Effector memory CD8-positive, alpha-beta T cell (primary cell): ENCODE measurements at places on chromosomes 12 and 14.

- DNase-seq = no peak
Measured at GRCh38 chr12:91142221-91142631, 30.9 kb upstream of the LUM start.

DNA sequence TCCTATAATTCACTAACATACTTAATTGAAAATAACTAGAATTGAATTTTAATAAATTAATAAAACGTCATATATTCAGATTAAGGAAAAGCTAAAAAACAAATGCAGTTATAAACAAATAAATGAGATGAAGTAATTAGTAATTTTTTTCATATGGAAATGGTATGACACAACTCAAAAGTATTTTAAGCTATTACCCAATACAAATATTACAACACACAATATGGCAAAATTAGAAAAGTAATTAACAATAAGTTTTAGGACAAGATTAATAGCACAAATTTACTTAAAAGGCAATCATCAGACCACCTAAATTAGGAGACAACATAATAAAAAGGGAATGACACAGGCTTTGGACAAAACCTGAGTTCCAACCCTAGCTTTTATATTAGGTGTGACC is 81.7 kb downstream of the EEA1 start:
- no peak for DNase-seq

GRCh38 chr12:91377436-91377835 is 194.8 kb upstream of the DCN start:
- DNase-seq = no peak

DNA sequence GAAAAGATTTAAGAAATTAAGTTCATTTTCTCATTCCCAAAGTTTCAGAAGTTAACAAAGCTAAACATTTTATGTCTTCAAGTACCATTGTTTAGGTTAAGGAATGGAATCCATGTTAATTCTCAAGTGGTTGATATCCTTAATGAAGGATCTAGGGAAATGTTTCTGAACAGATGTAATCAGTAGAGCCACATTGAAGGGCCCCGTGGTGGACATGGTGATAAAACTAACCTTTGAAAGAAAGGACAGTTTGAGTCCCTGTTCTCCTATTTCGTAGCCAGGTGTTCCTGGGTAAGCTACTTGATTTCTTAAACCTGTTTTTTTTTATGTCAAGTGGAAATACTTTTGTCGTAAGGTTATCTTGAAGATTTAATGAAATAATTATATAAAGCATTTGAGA is 4.6 kb downstream of the PPM1A start:
- no peak for DNase-seq

DNA sequence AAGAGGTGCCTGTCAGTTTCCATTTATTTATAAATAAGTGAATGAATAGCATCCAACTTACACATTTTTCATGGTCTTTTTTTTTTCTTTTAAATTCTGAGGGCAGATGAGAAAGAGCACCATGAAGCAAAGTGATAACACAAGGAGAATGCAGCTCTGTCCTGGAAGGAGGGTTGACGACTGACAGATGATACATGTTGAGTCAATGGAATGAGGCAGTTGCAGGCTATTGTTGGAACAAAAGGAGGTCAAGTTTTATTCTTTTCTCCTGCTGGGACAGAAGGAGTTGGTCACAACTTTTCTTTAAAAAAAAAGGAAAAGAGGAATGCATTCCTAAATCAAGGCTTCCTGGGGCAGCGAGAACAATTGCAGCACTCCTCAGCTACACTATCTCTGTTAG is 119.9 kb upstream of the PLEKHG7 start:
- no peak for DNase-seq

DNA sequence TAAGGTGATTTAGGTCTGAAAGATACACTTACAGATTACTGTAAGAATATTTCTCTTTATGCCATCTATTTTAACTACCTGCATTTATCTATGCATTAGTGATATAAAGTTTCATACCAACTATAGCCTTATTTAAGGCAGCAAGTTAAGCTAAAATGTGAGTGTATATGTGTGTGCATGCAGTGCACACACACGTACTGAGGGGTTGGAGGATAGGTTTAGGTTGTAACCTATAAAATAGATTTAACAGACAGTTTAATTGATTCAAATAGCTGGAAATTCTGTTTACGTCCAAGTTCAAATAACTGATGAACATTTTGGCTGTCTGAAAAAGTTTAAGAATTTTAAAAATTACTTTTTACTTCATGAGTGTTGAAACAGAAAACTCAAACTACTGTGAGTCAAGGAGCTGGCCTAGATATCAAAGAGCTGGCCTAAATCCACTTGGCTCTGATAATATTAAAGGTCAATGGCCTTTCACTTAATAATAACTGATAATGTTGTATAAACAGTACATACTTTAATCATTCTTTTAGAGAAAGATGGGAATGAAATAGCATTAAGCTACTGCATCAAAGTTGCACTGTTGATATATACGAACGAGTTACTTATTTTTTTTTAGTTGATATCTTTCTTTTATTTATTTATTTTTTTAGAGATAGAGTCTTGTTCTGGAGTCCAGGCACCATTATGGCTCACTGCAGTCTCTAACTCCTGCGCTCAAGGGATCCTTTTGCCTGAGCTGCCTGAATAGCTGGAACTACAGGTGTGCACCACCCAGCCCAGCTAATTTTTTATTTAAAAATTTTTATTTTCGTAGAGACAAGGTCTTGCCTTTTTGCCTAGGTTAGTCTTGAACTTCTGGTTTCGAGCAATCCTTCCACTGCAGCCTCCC is 13.8 kb upstream of the KCNJ8 start:
- no peak for DNase-seq

- DNase-seq = no peak
Measured at GRCh38 chr12:51009056-51009440, 17.1 kb downstream of the SLC11A2 start.

GRCh38 chr14:52338051-52338681 is 24.1 kb downstream of the PTGER2 start:
- no peak for DNase-seq

GRCh38 chr12:86154620-86155019 is 101.6 kb downstream of the MGAT4C start:
- no peak for DNase-seq

DNA sequence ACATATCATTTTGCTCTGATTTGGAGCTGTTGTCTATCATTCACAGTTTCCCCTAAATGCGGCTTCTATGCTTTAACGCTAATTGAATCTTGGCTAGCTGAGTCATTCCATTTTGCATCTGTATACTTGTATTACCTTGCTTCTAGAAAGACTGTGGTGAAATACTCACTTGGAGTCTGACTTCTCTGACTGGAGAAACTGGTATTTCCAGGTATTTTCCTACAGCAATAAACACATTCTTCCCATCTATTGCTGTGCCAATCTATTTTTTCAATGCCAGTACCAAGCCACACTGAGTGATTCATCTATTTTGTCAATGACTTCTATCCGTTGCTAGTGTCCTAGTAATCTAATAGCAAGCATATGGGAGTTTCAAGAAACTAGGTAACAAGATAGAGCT is 76.0 kb upstream of the ST8SIA1 start:
- peak; percentile 20 for DNase-seq
